ENCODE measurements at places on chromosomes 4 and X.

GRCh38 chr4:6689506-6689960 lies 4.1 kb upstream of the S100P start:
- peak; percentile 46 for DNase-seq

DNA sequence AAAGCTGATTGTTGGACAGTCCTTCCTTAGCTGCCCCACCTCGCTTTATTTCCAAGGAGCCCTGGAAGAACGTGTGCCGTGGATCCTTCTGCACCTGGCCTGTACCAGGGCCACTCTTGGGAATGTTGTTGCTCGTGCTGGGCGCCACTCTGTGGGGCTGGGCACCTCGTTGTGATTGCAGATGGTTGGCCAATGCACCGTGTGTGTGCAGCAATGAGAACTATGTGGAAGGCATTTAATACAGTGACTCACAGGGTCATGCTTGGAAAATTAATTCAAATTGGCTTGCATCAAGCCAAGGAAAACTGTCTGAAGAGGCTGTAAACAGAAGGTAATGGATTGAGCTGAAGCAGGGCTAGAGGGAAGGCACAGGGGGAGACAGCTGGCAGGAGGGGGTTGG lies 37.0 kb upstream of the CD99L2 start:
- no peak for DNase-seq

- no peak for DNase-seq
Measured at GRCh38 chr4:140090215-140090731, 63.7 kb downstream of the MAML3 start.

- DNase-seq: peak; percentile 54
Measured at GRCh38 chrX:1384658-1385252, 7.2 kb downstream of the SLC25A6 start.

DNA sequence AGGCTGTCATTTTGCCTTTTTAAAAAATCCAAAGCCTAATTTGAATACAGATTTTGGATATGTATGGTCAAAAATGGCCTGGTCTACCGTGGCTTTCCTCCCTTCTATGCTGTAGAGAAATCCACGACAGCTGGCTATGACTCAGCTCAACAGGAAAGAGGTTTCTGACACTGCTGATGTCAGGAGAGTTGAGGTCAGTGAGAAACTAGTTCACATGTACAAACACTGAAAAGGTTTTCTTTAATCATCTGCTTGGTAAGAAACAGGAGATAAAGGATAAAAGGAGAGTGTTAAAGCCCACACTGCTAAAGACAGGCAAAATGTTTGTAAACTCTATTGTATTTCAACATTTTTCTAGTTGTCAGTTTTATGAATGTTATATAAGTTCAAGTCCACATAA lies 113.9 kb downstream of the NYX start:
- no peak for DNase-seq
